Left renal cortex interstitium (tissue), 4 donors: ENCODE measurements at places on chromosomes 16 and 17. TPM values are rescaled to one million over a fixed set of nuclear protein-coding genes. Genes with fewer than 3 reads are reported as not detected.

Gene ITGAX
- 0.38 TPM for polyA plus RNA-seq

Gene TMC6
- 39.1 TPM for polyA plus RNA-seq

Gene EME2
- 5.4 TPM for polyA plus RNA-seq

Gene HSD11B2
- 71.9 TPM for polyA plus RNA-seq

- DNase-seq, result no peak
Observed at GRCh38 chr16:74726716-74727115, 26.1 kb upstream of the MLKL start.

DNA sequence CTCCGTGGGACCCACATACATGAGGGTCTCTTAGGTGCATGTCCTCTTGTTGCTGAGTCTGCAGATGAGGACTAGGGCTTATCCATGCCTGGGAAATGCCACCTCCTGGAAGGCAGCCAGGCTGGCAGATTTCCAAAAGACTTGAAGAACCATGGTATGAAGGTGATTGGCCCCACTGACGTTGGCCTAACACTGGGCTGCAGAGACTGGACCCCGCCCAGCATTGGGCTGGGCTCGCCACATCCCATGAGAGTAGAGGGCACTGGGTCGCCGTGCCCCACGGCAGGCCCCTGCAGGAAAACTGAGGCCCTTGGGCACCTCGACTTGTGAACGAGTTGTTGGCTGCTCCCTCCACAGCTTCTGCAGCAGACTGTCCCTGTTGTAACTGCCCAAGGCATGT lies 38.2 kb upstream of the IL21R start:
- no peak for DNase-seq
